ENCODE measurements at places on chromosomes 5 and 9.

DNA sequence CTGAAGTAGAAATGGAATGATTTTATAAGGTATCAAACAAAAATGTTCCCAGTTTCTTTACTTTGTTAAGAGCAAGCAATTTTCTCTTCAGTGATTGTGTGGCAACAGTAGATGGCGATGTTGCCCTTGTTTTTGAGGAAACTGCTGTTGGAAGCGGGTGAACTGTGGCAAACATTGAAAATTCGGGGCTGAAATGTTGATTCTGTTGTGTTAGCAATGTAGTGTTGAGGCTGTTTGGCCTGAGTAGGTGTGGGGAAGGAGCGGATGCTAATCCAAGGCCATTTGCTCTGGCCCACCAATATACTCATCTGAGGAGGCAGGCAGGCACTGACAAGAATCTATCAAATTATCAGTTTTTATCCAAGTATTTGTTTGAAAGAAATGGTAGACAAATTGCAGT lies 129.8 kb downstream of the SLC12A2 start:
- no peak for DNase-seq

GRCh38 chr5:63923914-63924313 lies 38.3 kb downstream of the HTR1A start:
- DNase-seq = no peak

DNA sequence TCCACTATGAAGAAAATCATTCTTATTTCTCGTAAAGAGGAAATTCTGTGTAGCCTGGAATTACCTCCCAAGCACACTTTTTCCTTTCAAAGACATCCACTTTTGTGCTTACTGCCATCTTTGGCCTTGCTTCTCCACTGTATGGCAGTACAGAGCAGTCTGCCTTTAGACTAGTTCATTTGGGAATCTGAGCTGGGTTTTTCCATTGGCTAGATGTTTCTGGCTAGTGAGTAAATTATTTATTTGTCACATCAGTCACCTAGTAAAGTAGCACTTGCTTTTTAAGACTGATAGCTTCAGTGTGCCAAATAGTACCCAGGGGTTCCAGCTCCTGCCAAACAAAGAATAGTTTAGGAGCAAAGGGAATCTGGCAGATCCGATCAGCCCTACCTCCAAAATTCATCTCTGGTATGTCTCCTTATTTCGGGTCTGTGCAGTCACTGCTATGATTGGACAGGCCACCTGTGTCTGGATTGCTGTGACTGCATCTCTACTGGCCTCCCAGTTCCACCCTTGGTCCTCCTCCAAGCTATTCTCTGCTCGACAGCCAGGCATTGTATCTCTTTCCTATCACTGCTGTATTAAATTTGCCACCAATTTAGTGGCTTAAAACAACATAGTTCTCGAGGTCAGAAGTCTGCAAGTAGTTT lies 97.6 kb downstream of the NUDT12 start:
- DNase-seq = no peak

- peak; percentile 67 for DNase-seq
Measured at GRCh38 chr9:129109952-129110739, 447 bp downstream of the CRAT start.

DNA sequence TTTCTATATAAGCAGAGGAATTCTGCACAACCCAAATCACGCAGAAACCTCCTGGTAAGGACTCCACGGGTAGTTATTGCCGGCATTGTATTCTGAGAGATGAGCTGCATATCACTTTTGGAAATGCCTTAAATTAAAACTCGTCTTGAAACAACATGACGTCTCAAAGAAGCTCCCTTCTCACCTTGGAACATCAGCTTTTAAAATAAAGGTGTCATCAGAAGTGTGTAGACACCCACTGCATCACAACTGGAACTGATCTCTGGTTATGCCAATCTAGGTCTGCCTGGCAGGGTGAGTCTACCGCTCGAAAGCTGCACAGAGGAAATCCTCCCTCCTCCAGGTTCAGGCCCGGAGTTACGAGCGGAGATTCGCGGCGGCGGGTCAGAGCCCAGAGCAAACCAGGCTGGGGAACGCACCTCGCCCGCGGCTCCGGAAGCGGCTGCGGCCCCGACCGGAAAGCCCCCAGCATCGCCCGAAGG lies 974 bp upstream of the SLC12A2 start:
- no peak for DNase-seq

DNA sequence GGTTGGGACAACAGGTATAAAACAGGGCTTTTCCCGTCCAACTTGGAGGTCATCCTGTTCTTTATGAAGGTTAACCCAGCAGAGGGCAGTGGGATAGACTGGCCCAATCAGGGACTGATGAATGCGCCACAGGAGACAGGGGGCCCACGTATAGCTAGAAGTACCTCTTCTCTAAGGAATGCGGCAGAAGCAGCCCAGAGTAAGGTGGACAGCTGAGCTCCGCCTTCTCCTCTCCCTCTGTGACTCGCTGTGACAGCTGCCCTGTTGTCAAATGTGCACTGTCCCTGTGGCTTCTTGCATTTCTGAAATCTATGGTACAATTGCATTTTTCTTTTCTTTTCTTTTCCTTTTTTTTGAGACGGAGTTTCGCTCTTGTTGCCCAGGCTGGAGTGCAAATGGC lies 306.6 kb downstream of the FBXL7 start:
- no peak for DNase-seq

DNA sequence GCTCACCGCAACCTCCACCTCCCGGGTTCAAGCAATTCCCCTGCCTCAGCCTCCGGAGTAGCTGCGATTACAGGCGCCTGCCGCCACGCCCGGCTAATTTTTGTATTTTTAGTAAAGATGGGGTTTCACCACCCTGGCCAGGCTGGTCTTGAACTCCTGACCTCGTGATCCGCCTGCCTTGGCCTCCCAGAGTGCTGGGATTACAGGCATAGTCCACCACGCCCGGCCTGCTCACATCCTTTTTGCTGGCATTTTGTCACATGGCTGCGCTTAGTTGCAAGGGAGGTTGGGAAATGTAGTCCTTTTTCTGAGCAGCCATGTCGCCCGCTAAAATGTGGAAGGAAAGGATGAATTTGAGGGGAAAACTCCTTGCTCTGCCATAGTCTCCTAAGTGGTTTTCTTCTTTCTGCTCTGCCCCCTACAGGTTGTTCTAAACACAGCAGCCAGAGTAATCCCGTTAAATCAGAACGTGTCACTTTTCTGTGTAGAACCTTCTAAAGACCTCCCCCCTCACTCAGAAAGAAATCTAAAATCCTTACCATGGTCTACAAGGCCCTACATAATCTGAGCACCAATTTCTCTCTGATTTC lies 57.8 kb upstream of the HSPA9 start:
- DNase-seq = peak; percentile 81

- no peak for DNase-seq
Measured at GRCh38 chr9:99169086-99169485, 52.7 kb downstream of the ALG2 start.

GRCh38 chr5:142215915-142216681 lies 107.5 kb downstream of the NDFIP1 start:
- peak; percentile 85 for DNase-seq

- no peak for DNase-seq
Measured at GRCh38 chr9:526904-527591, 312.4 kb downstream of the DOCK8 start.

DNA sequence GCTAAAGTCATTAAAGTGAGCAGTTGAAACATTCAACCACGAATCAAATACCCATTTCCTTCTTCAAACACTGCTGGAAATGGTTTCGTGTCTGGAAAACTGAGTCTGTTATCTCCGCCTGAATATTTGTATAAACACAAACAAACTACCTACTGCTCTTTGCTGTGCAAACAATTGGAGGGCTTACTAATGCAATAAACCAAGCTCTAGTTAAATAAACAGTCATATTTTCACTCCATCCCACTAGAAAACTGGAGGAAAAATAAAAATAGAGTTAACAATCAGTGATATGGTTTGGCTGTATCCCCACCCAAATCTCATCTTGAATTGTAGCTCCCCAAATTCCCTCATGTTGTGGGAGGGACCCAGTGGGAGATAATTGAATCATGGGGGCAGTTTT lies 397.6 kb downstream of the RASEF start:
- DNase-seq = no peak

- no peak for DNase-seq
Measured at GRCh38 chr5:95723632-95724369, 7.3 kb upstream of the RHOBTB3 start.

DNA sequence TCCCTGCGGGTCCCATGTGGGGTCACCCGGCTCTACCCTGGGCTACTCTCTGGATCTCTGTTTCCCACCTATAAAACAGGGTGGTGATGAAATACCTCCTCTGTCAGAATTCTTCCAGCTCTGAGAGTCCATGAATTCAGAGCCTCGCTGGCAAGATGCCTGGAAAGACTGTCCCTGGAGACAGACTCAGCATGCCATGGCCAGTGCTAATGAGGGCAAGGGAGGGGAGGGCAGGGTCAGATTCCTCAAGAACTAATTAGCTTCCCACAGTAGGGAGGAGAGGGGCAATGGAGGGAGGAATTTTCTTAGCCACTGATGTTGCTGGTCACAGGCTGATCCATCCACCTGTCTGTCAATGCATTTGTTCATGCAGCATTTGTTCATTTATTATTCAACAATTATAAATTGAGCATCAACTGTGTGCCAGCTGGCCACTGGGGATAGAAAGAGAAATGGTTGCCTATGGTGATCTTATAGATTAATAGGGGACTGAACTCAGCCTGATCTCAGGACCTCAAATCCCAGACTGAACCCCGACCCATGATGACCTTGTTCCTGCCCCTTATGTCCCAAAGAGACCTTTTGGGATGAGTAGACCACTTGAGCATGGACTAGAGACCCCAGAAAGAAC lies 4.7 kb downstream of the SYNPO start:
- DNase-seq = peak; percentile 87

GRCh38 chr5:11617080-11617479 lies 287.2 kb downstream of the CTNND2 start:
- DNase-seq = no peak

DNA sequence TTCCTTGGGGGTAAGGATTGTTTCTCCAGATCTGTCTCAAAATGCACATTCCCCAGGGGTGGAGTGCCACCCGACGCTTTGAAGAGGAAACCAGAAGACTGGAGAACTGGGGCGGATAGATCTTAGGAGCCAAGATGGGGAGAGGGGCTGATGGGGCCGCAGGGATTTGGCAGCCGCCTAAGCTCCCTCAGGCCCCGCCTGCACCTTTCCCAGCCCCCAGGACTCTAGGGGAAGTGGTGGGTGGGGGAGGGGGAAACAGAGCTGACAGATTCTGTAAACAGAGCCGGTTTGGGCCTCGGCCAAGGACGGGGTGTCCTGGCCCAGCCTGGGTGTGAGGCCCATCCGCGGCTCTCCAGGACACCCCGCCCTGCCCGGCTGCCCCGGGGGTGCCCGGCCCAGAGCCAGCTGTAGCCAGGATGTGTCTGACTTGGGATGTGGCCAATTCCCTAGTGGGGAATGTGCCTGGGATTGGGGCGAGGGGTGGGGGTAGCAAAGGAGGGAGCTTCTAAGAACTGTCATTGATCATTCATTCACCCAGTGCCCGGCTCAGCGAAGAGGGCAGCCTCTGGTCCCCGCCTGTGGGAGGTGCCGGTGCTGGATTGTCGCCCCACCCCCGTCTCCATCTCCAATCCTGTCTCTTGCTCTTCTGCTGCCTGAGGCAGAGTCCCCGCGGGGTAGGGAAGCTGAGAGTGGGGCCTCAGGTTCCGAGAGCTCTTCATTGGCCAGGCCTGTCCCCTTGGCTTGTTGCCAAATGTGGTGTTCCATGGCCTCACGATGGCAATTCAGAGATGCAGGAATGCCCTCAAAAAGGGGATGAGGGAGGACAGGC lies 54.8 kb upstream of the CDKN2AIPNL start:
- DNase-seq = peak; percentile 99

DNA sequence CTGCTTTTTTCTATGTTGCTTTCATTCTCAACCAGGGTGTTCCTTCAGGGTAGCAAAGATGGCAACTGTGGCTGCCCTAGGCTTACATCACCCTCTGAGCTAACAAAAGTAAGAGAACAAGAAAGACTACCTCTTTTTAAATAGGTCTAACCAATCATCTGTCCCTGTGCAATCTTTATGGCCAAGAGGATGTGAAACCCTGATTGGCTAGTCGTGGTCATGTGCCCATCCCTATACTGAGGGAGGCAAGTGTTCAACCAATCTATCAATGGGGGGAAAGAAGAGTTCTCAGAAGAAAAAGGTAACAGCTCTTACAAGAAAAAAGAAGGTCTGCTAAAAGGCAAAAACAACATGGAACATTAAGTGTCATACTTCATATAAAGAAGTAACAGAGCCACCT lies 11.7 kb upstream of the SNCAIP start:
- no peak for DNase-seq

- no peak for DNase-seq
Measured at GRCh38 chr5:10157085-10157669, 92.5 kb downstream of the ATPSCKMT start.

DNA sequence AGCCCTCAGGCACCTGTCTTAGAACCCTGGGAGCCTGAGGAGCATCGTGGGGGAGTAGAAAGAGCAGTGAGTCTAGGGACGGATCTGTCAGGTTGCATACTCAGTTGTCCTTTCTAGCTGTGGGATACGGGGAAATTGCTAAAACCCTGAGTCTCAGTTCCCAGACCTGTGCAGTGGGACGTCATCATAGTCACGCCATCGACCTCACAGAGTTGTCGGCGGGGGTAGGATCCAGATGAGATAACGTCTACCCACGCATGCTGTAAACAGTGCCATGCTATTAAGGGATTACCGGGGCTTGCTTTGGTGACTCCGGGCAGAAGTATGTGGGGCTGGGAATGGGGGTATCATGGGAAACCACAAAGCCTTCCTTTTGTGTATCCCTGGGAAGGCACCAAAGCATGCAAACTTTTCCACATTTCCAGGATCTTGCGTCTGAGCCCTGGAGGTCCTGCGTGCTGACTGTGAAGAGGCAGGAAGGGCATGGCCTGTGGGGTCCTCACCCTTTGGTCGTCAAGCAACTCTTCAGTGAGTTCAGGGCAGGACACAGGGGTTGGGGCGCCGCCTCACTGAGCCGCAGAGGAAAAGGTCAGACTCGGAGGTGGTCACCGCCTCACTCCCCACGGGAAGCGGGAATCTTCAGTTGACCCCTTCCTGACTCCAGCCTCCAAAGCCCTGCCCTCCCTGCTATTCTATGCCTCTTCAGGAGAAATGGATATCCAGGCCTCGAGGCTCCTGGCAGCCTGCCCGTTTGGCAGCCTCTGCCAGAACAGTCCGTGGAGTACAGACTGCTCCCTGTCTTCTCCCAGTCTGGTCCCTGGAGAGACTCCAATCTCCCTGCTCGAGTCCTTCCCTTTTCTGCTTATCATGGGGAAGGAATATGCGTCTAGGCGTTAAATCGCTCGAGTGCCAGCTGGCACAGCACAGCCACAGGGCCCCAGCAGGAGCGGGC lies 186.8 kb upstream of the KLF9 start:
- peak; percentile 99 for DNase-seq
